Dermis blood vessel endothelial cell (primary cell): ENCODE measurements at places on chromosomes 7 and 10. TPM values are rescaled to one million over a fixed set of nuclear protein-coding genes. Genes with fewer than 3 reads are reported as not detected.

The STOX1 gene
- 0.33 and 0.34 TPM in 2 replicates for total RNA-seq

The GIMAP1 gene
- total RNA-seq = 28.2 and 31.1 TPM in 2 replicates

The CUBN gene
- 6.1 and 27.5 TPM in 2 replicates for total RNA-seq

The ZNF804B gene
- total RNA-seq = not detected in 2 replicates
